ENCODE measurements at places on chromosomes 16 and 17.
A peak's percentile ranks its signal among the peaks of the same experiment; 100 is the strongest.

GRCh38 chr16:8808613-8809353 is 11.1 kb downstream of the PMM2 start:
- no peak for DNase-seq

- DNase-seq, result peak; percentile 62
Observed at GRCh38 chr17:43018008-43018853, 4.0 kb downstream of the VAT1 start.

- no peak for DNase-seq
Observed at GRCh38 chr17:14004927-14005620, 64.2 kb upstream of the COX10 start.

- DNase-seq, result no peak
Observed at GRCh38 chr17:69250641-69251040, 22.0 kb upstream of the ABCA10 start.

DNA sequence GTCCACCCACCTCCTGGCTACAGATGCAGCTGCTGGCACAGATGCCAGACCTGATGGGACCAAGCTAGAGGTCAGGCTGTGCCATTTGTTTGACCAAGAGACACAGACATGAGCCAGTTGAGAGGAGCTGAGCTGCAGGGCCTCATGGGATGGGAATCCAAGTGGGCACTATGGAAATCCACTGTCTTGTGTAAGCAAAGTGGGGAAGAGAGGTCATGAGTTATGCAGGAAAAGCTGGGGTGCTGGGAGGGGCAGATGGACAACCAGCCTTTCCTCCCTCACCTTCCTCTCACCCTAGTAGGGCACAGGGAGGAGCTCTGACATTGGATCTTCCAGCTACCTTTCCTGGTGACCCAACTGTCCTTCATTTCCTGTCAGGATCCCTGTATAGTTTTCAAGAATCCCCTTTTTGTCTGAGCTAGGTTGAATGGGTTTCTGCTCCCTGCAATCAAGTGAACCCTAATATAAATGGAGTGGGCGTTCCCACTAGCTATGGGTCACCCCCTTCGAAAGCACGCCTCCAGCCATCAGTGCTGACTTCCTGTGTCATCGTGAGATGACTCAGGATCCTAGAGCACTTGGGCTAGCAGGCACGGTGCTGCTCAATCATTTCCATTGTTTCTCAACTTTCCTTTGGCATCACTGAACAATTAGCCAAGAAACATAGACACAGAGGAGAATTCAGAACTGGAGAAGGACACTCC is 13.6 kb downstream of the ATPAF2 start:
- DNase-seq, result peak; percentile 22

- DNase-seq, result no peak
Observed at GRCh38 chr17:73798111-73798748, 154.0 kb upstream of the SDK2 start.

- DNase-seq, result no peak
Observed at GRCh38 chr17:81091154-81091553, 56.2 kb downstream of the BAIAP2 start.

Measured in CD4-positive, alpha-beta T cell treated with Interleukin-17A for 1 hour (primary cell).